ENCODE measurements at places on chromosomes 5 and 9.

GRCh38 chr5:132224716-132225115, 2.9 kb downstream of the P4HA2 start:
- H3K36me3 ChIP-seq, result no peaks in the 10 kb centered on the region
- peaks cover 19% of the 10 kb centered on the region for H3K27me3 ChIP-seq
- no peak overlapping the region for H3K27ac ChIP-seq

DNA sequence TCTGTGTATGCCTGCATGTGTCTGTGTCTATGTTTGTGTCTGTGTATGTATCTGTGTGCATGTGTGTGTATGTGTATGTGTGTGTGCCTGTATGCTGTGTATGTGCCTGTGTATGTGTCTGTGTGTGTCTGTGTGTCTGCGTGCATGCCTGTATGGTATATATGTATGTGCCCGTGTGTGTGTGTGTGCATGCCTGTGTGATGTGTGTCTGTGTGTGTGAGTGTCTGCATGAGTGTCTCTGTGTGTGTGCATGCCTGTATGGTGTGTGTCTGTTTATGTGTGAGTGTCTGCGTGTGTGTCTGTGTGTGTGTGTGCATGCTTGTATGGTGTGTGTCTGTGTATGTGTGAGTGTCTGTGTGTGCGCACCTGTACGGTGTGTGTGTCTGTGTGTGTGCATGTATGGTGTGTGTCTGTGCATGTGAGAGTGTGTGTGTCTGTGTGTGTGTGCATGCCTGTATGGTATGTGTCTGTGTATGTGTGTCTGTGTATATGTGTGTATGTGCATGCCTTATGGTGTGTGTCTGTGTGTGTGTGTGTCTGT, 137.1 kb upstream of the IRX2 start:
- H3K4me1 ChIP-seq, result no peaks in the 10 kb centered on the region
- no peak overlapping the region for H3K4me3 ChIP-seq
- H3K27me3 ChIP-seq, result no peaks in the 10 kb centered on the region
- no peak for DNase-seq
- H3K36me3 ChIP-seq, result no peaks in the 10 kb centered on the region
- H3K27ac ChIP-seq, result no peak overlapping the region

DNA sequence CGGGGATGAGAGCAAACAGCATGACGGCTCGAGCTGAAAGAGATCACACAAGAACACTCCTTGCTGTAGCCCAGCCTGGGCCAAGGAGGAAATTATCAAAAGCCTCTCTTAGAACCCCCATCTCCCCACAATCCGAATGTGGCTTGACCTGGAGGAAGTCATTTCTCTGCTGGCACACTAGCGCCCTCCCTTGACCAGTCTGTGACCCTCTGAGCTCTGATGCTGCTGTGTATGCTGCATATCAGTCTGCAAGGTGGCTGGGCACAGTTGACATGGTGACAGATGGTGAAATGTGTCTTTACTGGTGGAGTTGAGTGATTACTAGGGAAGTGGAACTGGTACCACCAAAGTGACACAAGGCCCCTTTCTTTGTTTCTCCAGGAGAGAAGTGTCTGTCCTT, 3.3 kb downstream of the SLC46A2 start:
- no peaks in the 10 kb centered on the region for H3K36me3 ChIP-seq
- H3K4me3 ChIP-seq, result no peak overlapping the region
- H3K27ac ChIP-seq, result no peak overlapping the region

- H3K36me3 ChIP-seq, result no peaks in the 10 kb centered on the region
- no peaks in the 10 kb centered on the region for H3K27me3 ChIP-seq
- no peak overlapping the region for H3K4me3 ChIP-seq
Observed at GRCh38 chr5:57499262-57500050, 16.8 kb upstream of the ACTBL2 start.

DNA sequence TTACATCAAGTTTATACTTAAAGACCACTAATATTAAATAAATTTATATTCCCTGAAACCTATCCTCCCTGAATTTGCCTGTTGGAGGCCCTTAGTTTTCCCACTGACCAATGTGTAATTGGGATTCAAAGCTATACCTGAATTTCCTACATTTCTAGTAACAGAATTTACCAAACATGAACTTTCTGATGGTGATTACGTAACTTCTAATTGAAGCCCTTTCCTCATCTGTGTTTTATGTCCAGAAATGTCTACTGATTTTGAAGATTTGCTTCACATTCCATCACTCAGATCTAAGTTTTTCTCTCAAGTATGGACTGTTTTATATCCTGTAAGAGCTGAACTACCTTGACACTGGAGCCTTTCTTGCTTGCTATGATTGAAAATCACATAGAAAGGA, 12.8 kb downstream of the ZFP62 start:
- H3K4me3 ChIP-seq, result no peak overlapping the region
- H3K27me3 ChIP-seq, result no peaks in the 10 kb centered on the region
- H3K27ac ChIP-seq, result no peak overlapping the region
- peaks cover 47% of the 10 kb centered on the region for H3K36me3 ChIP-seq
- no peaks in the 10 kb centered on the region for H3K4me1 ChIP-seq
- DNase-seq, result no peak

DNA sequence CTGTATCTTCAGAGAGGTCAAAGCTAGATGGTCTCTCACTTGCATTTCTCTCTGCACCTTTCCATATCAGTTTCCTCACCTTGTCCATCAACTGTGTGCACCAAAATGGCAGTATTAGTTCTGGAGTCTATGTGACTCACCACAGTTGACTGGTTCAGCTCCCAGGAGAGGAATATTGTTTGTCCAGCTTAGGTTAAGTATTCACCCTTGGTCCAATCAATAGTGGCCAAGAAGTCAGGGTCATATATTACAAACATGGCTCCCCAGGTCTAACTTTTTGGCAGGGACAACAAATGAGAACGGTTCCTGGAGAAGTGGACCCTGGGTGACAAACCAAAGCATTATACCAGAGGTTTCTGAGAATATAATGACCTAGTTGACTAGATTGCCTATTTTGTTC, 24.9 kb upstream of the CDC23 start:
- no peaks in the 10 kb centered on the region for H3K4me1 ChIP-seq
- peaks cover 22% of the 10 kb centered on the region for H3K27me3 ChIP-seq
- H3K4me3 ChIP-seq, result no peak overlapping the region
- no peaks in the 10 kb centered on the region for H3K36me3 ChIP-seq
- no peak for DNase-seq
- no peak overlapping the region for H3K27ac ChIP-seq

GRCh38 chr9:12753931-12754330, 20.9 kb upstream of the LURAP1L start:
- H3K36me3 ChIP-seq, result no peaks in the 10 kb centered on the region
- no peak overlapping the region for H3K4me3 ChIP-seq
- H3K4me1 ChIP-seq, result no peaks in the 10 kb centered on the region
- H3K27ac ChIP-seq, result no peak overlapping the region

DNA sequence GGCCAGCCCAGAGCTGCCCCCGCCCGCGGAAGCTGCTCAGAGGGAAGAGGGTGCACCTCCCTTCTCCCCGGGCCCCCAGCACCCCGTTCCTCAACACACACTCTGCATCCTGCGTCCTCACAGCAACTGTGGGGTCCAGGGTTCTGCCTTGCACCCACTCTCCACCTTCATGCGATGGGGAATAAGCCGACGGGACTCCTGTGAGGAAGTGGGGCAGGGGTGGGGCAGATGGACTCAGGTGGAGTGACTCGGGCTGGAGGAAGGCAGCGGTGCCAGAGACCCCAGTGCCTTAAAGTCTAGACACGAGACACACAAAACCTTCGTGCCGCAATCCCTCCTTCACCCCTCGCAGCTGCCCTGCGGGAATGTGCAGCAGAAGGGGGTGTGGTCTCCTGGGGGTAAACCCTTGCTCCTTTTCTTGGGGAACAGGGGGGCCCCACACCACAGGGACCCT, 8.6 kb downstream of the BRD3 start:
- H3K36me3 ChIP-seq, result no peaks in the 10 kb centered on the region
- no peaks in the 10 kb centered on the region for H3K27me3 ChIP-seq
- H3K4me3 ChIP-seq, result no peak overlapping the region
- H3K27ac ChIP-seq, result no peak overlapping the region
- no peaks in the 10 kb centered on the region for H3K4me1 ChIP-seq

DNA sequence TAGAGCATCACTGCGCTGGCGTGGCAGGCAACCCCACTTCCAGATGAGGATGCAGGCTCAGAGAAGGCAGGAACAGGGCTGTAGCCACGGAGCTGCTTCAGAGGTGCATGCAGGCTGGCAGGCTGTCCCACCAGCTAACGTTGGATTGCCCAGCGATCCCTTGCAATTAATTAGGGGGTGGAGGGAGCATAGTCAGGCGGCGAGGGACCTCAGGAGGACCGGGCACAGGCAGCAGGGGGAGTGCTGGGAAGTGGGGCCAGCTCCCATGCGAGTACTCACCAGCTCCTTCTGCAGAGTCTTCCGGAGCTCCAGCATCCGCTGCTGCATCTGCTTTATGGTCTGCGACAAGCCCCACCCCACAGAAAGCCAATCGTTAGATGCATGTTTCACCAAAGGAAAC, 20.3 kb downstream of the ARPC5L start:
- H3K4me1 ChIP-seq, result peaks cover 18% of the 10 kb centered on the region
- 0 out of 2 replicates have a peak, but pooled peaks cover 4% of the 10 kb centered on the region for H3K36me3 ChIP-seq
- no peak overlapping the region for H3K4me3 ChIP-seq
- DNase-seq, result no peak

GRCh38 chr5:3999929-4000328, 404.3 kb downstream of the IRX1 start:
- no peaks in the 10 kb centered on the region for H3K27me3 ChIP-seq
- DNase-seq, result no peak
- no peak overlapping the region for H3K4me3 ChIP-seq
- no peaks in the 10 kb centered on the region for H3K36me3 ChIP-seq

GRCh38 chr9:112048924-112049691, 126.0 kb downstream of the SUSD1 start:
- no peaks in the 10 kb centered on the region for H3K36me3 ChIP-seq
- DNase-seq, result no peak
- H3K27ac ChIP-seq, result no peak overlapping the region
- H3K4me1 ChIP-seq, result no peaks in the 10 kb centered on the region
- H3K4me3 ChIP-seq, result no peak overlapping the region

- H3K27ac ChIP-seq, result no peak overlapping the region
- no peak overlapping the region for H3K4me3 ChIP-seq
- peaks cover 11% of the 10 kb centered on the region for H3K27me3 ChIP-seq
- peak; percentile 89 for DNase-seq
Observed at GRCh38 chr9:126228781-126229444, 97.7 kb upstream of the MVB12B start.

DNA sequence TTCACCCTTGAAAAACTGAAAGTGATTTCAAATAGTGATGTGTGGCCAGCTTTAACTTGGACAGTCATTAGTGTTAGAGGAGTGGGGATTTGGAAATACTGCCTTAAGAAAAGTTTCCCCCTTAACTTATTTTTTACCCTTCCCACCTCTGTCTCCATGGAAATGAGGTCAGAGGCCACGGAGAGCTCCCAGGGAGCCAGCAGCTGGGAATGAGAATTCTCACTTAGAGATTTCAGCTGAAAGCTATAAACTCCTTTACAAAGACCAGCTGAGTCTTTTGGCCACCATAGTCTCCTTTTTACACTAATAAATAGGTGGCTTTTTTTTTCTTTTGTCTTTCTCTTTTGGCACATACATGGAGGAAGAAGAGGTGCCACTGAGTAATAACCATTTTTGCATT, 45.7 kb upstream of the PIK3R1 start:
- no peak for DNase-seq
- H3K36me3 ChIP-seq, result no peaks in the 10 kb centered on the region
- no peak overlapping the region for H3K27ac ChIP-seq
- H3K4me1 ChIP-seq, result no peaks in the 10 kb centered on the region
- H3K27me3 ChIP-seq, result no peaks in the 10 kb centered on the region

- H3K27ac ChIP-seq, result peak within 1 kb of the TSS; percentile 53
- H3K27me3 ChIP-seq, result no peaks in the 10 kb centered on the region
- DNase-seq, result peak; percentile 88
- H3K36me3 ChIP-seq, result no peaks in the 10 kb centered on the region
- peak within 1 kb of the TSS; percentile 41 for H3K4me3 ChIP-seq
Observed at GRCh38 chr5:37248970-37249814, at the start of gene CPLANE1. Gene CPLANE1, minus strand, starts transcription at chr5:37249376. Its CDS starts 1,678 bp downstream, at chr5:37247698.

GRCh38 chr5:152089644-152090043, 165.0 kb upstream of the GLRA1 start:
- H3K4me3 ChIP-seq, result no peak overlapping the region
- H3K27ac ChIP-seq, result no peak overlapping the region
- no peaks in the 10 kb centered on the region for H3K4me1 ChIP-seq

- H3K36me3 ChIP-seq, result no peaks in the 10 kb centered on the region
- H3K27ac ChIP-seq, result no peak overlapping the region
- no peak overlapping the region for H3K4me3 ChIP-seq
- H3K4me1 ChIP-seq, result no peaks in the 10 kb centered on the region
- no peak for DNase-seq
Observed at GRCh38 chr9:91835632-91836031, 114.4 kb downstream of the ROR2 start.

GRCh38 chr9:20043035-20043434, 254.2 kb upstream of the SLC24A2 start:
- H3K27ac ChIP-seq, result no peak overlapping the region
- DNase-seq, result no peak
- no peaks in the 10 kb centered on the region for H3K36me3 ChIP-seq
- no peaks in the 10 kb centered on the region for H3K27me3 ChIP-seq

- no peaks in the 10 kb centered on the region for H3K27me3 ChIP-seq
Observed at GRCh38 chr5:118883362-118883761, 105.0 kb downstream of the DTWD2 start.

- H3K27ac ChIP-seq, result no peak overlapping the region
- no peaks in the 10 kb centered on the region for H3K4me1 ChIP-seq
- no peak for DNase-seq
- H3K4me3 ChIP-seq, result no peak overlapping the region
- peaks cover 7% of the 10 kb centered on the region for H3K36me3 ChIP-seq
Observed at GRCh38 chr5:146595088-146595487, 79.1 kb upstream of the GPR151 start.

DNA sequence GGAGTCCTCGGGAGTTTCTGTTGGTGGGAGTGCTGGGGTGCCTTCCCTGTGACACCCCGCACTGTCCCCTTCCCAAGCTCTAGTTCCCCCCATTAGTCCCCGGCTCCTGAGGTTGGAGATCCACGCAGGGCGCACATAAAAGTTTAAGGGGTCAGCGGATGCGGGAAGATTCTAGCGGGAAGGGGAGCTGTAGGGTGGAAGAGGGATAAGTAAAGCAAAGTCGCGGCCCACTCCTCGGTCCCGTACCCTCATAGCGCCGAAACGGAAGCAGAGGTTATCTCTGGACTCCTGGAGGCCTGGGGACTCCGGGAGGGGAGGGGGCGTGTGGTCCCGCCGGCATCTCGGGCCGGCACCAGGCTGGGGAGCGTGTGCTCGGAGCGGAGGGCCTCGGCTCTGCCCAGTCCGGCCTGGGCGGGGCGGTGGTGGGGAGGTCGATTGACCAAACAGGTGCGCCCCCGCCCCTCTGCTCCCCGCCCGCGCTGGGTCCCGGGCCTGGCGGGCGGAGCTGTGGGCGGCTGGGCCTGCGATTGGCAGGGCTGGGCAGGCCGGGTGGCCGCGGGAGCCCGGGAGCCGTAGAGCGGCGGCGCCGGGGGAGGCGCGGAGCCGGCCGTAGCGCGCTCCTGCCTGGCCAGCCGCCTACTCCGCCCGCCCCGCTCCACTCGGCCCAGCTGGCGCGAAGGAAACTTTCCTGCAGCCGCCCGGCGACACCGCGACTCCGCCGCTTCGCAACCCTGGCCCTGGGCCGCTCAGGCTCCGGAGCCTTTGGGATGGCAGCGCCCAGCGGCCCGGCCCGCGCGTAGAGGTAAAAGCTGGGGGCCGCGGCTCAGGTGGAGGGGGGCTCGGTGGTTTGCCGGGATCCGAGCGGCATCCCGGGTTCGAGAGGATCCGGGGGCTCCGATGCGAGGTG, 52.2 kb upstream of the DAB2IP start:
- peaks cover 18% of the 10 kb centered on the region for H3K27me3 ChIP-seq
- H3K27ac ChIP-seq, result no peak overlapping the region
- H3K4me3 ChIP-seq, result peak overlapping the region; percentile 93
- H3K36me3 ChIP-seq, result no peaks in the 10 kb centered on the region
- DNase-seq, result peak; percentile 68

- no peaks in the 10 kb centered on the region for H3K36me3 ChIP-seq
- peaks cover 25% of the 10 kb centered on the region for H3K4me1 ChIP-seq
- H3K27ac ChIP-seq, result peak overlapping the region; percentile 90
- H3K27me3 ChIP-seq, result 0 out of 2 replicates have a peak, but pooled peaks cover 4% of the 10 kb centered on the region
Observed at GRCh38 chr5:141876628-141877355, 1.4 kb downstream of the PCDH1 start.

Measured in H1 (cell line).